HCT116 (cell line): ENCODE measurements at places on chromosomes 16 and 17.
A peak's percentile ranks its signal among the peaks of the same experiment; 100 is the strongest.

DNA sequence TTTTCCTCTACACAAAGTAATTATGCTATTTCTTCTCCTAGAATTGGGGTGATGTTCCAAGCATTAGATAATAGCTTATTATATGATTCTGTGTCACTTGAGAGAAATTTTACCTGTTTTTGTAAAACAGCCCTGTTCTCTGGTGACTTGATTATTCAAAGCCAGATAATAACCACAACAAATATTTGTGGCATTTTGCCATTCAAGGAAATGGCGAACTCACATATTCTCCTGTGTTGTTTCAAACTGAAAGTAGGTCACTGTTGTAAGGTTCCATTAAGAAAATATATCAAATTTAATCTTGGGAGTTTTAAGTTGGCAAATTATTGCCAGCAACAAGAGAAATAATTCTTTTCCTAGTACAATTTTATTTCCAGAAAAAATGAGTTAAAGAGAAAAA, 124.8 kb downstream of the STXBP4 start:
- DNase-seq: no peak

DNA sequence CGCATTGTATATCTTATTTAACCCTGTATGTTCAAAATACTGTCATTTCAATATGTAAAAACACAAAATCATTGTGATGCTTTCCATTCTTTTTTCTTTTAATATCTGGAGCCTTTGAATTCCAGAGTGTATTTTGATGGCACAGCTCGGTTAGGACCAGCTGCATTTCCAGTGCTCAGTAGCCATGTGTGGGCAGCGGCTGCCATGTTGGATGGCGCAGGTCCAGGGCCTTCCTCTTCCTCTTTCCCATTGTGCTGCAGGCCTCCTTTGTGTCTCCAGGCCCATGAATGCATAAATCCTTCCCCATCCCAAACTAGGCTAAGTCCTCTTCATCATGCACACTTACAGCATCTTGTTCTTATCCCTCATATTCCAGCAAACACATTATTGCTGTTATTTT, 13.0 kb downstream of the IRX3 start:
- no peak for DNase-seq

DNA sequence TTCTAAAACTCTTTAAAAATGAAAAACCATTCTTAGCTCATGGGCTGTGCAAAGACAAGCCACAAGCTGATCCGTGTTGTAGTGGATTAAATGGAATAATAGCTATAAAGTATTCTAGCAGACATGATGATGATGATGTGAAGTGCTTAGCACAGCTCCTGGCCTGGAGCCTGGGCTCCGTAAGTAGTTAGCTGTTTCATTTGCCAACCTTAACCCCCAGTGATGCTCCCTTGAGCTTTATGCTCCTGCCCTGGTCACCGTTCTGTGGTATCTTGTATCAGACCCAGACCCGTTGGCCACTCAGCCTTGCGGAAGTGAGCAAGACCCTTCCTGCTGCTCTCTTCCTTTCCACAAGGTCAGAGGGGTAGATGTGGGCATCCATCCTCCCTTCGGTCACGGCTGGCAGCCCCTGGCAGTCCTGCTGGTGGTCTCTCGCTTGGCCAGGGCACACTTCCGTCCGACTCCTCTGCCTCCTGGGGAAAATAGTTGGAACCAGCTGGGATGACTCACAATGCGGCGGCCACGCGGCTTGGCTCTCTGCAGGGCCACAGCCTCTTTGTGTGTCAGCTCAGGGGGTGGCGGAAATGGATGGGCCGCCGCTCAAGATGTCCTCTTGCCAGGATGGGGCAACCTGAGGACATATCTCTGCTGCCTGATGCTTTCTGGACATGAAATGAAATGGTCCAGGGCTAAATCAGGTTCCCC, 79.1 kb downstream of the GPR139 start:
- no peak for DNase-seq

GRCh38 chr17:3795390-3796102, 5.4 kb downstream of the ITGAE start:
- DNase-seq: no peak

GRCh38 chr17:74903671-74904070, 10.2 kb upstream of the FADS6 start:
- DNase-seq: no peak

GRCh38 chr17:37701496-37701898, 43.4 kb downstream of the HNF1B start:
- peak; percentile 18 for DNase-seq

GRCh38 chr16:10579965-10580882, at the start of gene EMP2:
EMP2 (minus strand) TSS chr16:10580598; CDS start chr16:10547617, 32,981 bp downstream.
- DNase-seq: peak; percentile 36

GRCh38 chr17:8910969-8911604, 43.6 kb upstream of the PIK3R6 start:
- no peak for DNase-seq

- DNase-seq: no peak
Measured at GRCh38 chr16:85381738-85382592, 231.2 kb upstream of the GSE1 start.

GRCh38 chr16:64543441-64543840, 578.4 kb downstream of the CDH11 start:
- DNase-seq: no peak
